ENCODE measurements at places on chromosomes 1 and 21. TPM values are rescaled to one million over a fixed set of nuclear protein-coding genes. Genes with fewer than 3 reads are reported as not detected.

Gene PARK7
- total RNA-seq: 184 TPM

Gene POFUT2
- total RNA-seq: 29.0 TPM

Gene FCRL6
- total RNA-seq: 3.2 TPM

Gene TRIM67
- total RNA-seq: not detected

- no peaks in the 10 kb centered on the region for H3K4me1 ChIP-seq
- H3K27ac ChIP-seq: no peak within 1 kb of the TSS
- H3K4me3 ChIP-seq: no peak within 1 kb of the TSS
These were observed at the start of gene PLCH2 for GRCh38 chr1:2476061-2476999. Gene PLCH2 (plus strand): TSS chr1:2476289. CDS start chr1:2476589, 300 bp downstream.

DNA sequence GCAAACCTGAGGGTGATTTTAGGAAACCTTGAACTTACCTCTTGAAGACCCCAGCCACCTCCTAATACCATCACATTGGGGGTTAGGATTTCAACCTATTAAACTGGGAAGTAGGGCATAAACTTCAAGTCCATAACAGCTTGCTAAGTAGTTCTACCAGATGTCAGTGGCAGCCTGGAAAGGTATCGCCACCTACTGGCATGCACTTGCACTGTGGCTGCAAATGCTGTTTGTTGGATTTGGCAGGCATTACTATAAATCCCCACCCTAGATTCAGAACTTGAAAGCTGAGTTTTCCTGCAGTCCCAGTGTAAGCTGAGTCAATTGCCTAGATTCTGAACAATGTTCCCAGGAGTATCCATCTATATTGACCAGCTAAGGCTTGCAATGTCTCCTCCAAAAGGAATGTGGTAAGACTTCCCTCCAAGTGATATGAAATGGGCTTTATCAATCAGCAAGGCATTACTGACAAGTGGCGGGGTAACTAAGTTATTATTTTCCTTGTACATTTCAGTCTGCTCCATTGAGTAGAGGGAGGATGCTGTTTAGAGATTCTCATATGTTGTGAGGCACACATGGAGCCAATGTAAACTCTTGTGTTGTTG lies 474.5 kb downstream of the PTPRC start:
- DNase-seq: peak; percentile 72
- no peaks in the 10 kb centered on the region for H3K27me3 ChIP-seq
- no peaks in the 10 kb centered on the region for H3K36me3 ChIP-seq
- no peak overlapping the region for H3K4me3 ChIP-seq
- H3K4me1 ChIP-seq: no peaks in the 10 kb centered on the region

DNA sequence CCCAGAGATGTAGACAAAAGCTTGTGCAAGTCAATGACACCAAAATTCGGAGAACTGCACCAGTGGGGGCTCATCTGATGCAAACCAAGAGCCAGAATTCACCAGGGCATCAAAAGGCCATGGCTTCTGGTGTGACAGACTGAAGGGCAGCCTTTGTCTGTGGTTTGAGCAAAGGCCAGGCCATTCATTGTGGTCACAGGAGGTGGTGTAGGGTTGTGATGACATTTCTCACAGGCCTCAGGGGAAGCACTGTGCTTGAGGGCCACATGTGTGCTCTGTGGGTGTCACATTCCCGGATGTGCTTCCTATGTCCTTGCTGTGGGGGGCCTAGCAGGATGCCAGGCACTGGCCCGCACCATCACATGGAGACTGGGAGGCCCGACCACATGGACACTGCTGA lies 22.5 kb upstream of the KCNE1 start:
- no peak for DNase-seq
- H3K4me1 ChIP-seq: no peaks in the 10 kb centered on the region
- no peaks in the 10 kb centered on the region for H3K27me3 ChIP-seq
- H3K4me3 ChIP-seq: no peak overlapping the region

GRCh38 chr1:29593601-29594382 lies 357.5 kb downstream of the PTPRU start:
- no peak overlapping the region for H3K4me3 ChIP-seq
- H3K4me1 ChIP-seq: no peaks in the 10 kb centered on the region
- H3K27me3 ChIP-seq: peaks cover 5% of the 10 kb centered on the region
- DNase-seq: no peak
- H3K27ac ChIP-seq: no peak overlapping the region

GRCh38 chr1:30756545-30757351 lies 826 bp downstream of the LAPTM5 start:
- H3K4me3 ChIP-seq: peak overlapping the region; percentile 58
- peak; percentile 88 for DNase-seq
- H3K36me3 ChIP-seq: no peaks in the 10 kb centered on the region
- peak overlapping the region; percentile 85 for H3K27ac ChIP-seq
- no peaks in the 10 kb centered on the region for H3K27me3 ChIP-seq

GRCh38 chr1:33148615-33149014 lies 33.2 kb downstream of the TRIM62 start:
- H3K36me3 ChIP-seq: no peaks in the 10 kb centered on the region
- no peak overlapping the region for H3K4me3 ChIP-seq
- H3K4me1 ChIP-seq: no peaks in the 10 kb centered on the region
- no peaks in the 10 kb centered on the region for H3K27me3 ChIP-seq

GRCh38 chr1:173152598-173152997 lies 54.5 kb downstream of the TNFSF4 start:
- H3K36me3 ChIP-seq: no peaks in the 10 kb centered on the region
- no peak for DNase-seq
- H3K4me3 ChIP-seq: no peak overlapping the region
- H3K4me1 ChIP-seq: no peaks in the 10 kb centered on the region

- H3K4me3 ChIP-seq: no peak overlapping the region
- H3K27me3 ChIP-seq: peaks cover 3% of the 10 kb centered on the region
These were observed 29.8 kb downstream of the FHAD1 start for GRCh38 chr1:15276691-15277446.

- DNase-seq: no peak
- H3K36me3 ChIP-seq: no peaks in the 10 kb centered on the region
- no peak overlapping the region for H3K27ac ChIP-seq
- H3K27me3 ChIP-seq: no peaks in the 10 kb centered on the region
- no peak overlapping the region for H3K4me3 ChIP-seq
These were observed 432.0 kb downstream of the LMO4 start for GRCh38 chr1:87760654-87761053.

DNA sequence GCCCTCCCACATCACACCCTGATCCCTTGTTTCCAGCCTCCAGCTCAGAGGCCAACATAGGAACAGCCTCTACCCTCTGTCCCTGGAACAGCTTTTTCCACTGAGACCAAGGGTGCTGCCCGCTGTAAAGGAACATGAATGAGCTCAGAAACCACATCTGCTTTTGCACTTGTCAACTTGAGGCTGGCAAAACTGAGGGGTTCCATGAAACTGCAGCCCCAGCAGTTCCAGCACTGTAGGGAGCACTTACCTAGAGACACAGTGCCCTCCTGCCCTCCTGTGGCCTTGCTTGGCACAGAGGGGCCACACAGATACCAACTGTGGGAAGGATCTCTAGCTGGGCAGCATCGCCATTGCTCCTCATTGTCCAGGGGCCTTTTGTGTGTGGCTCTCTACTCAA lies 51.7 kb downstream of the ITPKB start:
- no peak overlapping the region for H3K4me3 ChIP-seq
- peaks cover 38% of the 10 kb centered on the region for H3K4me1 ChIP-seq
- no peaks in the 10 kb centered on the region for H3K36me3 ChIP-seq
- no peak for DNase-seq

- no peak overlapping the region for H3K27ac ChIP-seq
- DNase-seq: no peak
- H3K4me3 ChIP-seq: no peak overlapping the region
- no peaks in the 10 kb centered on the region for H3K27me3 ChIP-seq
These were observed 12.1 kb upstream of the SLC2A7 start for GRCh38 chr1:9038338-9038650.

DNA sequence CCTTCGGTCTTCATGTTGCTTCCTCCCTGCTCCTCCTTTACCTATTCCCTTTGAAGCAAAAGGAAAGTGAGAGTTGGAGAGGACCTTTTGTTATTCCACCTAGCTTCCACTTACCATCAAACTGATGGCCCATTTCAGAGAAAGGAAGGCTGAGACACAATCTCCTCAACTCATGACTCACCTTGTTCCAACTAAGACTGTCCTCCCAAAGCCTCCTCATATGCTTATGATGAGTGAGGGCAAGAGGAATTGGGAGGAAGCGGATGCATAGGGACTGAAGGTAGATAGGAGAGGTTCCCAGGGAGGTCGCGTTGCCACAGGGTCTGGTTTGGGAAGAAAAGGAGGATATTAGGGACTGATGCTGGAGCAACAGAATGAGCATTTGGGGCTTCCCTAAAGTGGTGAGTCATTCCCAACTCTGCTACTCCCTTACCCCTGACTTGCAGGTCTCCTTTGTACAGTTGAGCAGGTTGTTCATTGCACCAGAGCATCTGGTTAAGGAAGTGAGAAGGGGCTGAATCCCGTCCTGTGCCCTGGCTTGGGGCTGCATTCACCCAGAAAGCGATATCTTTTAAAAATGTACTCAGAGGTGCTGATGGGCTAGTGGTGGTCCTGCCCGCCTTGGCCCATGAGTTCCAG lies 35.0 kb downstream of the LGR6 start:
- H3K4me1 ChIP-seq: no peaks in the 10 kb centered on the region
- no peaks in the 10 kb centered on the region for H3K36me3 ChIP-seq
- H3K4me3 ChIP-seq: no peak overlapping the region
- DNase-seq: no peak

DNA sequence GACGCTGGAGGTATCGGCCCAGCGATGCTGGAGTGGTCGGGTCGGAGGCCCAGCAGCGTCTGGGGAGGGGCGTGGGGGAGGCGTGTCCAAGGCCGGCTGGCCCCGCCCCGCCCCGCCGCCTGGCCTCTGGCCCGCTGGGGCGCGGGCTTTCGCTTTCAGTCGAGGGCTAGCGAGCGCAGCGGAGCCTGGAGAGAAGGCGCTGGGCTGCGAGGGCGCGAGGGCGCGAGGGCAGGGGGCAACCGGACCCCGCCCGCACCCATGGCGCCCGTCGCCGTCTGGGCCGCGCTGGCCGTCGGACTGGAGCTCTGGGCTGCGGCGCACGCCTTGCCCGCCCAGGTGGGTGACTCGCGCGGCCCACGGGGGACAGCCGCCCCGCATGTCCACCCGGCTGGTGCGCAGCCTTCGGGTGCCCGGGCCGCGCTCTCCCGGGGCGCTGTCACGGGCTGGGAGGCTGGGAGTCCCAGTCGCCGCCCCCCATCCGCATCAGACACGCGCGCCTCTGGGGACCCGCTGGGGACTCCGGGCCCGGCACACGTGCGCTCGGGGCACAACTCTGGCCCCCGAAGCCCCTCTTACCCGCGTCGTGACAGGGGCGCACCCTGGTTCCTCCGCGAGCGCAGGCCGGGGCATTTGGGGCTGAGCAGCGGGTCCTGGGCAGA lies at the start of gene TNFRSF1B:
Gene TNFRSF1B, plus strand, starts transcription at position 158 of the 659 bp plus-strand sequence. Its CDS starts 101 bp downstream, at position 259.
- no peaks in the 10 kb centered on the region for H3K36me3 ChIP-seq
- H3K27me3 ChIP-seq: no peaks in the 10 kb centered on the region
- H3K27ac ChIP-seq: peak within 1 kb of the TSS; percentile 93
- DNase-seq: peak; percentile 88
- H3K4me3 ChIP-seq: peak within 1 kb of the TSS; percentile 80
- H3K4me1 ChIP-seq: peaks cover 41% of the 10 kb centered on the region

All from upper lobe of right lung (tissue), 1 donor.